ENCODE measurements at places on chromosomes 2 and 18. TPM values are rescaled to one million over a fixed set of nuclear protein-coding genes. Genes with fewer than 3 reads are reported as not detected.

- DNase-seq: peak; percentile 92
These were observed 109.0 kb upstream of the SLC35G4 start for GRCh38 chr18:11500153-11501122.

Gene GCG
- not detected for total RNA-seq

Gene TEKT4
- total RNA-seq: not detected

DNA sequence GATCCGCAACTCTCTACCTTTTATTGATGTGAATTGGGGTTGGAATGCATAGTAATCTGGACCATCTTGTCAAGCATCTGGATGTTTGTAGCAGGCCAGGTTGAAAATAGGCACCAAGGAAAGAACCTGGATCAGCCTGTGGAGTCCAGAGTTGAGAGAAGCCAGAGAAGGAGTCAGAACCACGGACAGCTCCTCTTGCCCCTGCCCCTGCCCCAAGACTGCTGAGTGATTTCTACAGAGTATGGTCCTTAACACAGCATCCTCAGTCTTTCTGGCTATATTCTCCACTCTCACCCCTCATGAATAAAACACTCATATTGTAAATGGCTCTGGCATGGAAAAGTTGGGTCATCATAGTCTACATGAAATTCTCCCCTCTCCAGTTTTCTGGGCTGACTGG lies 154.6 kb downstream of the LOXHD1 start:
- DNase-seq: peak; percentile 10

- no peak for DNase-seq
These were observed 46.1 kb upstream of the HPCAL1 start for GRCh38 chr2:10256515-10257031.

Gene SNX17
- 97.9 TPM for total RNA-seq

DNA sequence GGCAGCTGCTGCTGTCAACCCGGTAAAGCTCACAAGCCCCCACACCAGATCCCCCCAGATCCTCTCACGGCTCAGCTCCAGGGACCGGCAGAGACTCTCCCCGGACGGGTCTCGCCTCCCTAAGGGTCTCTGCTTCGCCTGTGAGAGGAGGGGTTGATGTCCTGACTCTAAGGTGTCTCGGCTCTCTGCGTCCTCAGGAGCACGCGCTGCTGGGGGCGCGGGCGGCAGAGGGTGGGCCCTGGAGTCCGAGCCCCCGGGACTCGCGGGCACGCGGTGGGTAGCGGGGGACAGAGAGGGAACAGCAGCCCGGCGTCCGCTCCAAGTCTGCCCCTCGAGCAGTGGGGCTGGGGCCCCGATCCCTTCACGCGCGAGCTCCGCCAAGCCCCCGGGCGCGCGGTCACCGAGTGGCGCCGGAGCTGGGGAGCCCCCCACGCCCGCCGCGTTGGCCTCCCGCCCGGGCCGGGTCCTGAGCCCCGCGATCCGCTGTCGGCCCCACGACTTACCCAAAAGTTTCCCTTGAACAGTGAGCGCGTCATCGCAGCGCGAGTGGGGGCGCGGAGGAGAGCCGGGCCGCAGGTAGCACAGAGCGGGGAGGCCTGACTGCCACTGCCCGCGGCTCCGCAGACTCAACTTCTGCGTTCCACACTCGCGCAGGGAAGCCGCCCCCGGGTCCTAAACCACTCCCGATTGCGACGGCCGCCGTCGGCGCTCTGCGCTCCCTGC lies at the start of gene PSTPIP2:
Gene PSTPIP2, minus strand, starts transcription at position 608 of the 723 bp plus-strand sequence. Its CDS starts 72 bp downstream, at position 536.
- DNase-seq: peak; percentile 52

- DNase-seq: no peak
These were observed 41.9 kb upstream of the C2orf66 start for GRCh38 chr2:196851088-196851487.

GRCh38 chr2:18650221-18650620 lies 60.9 kb upstream of the NT5C1B start:
- no peak for DNase-seq

DNA sequence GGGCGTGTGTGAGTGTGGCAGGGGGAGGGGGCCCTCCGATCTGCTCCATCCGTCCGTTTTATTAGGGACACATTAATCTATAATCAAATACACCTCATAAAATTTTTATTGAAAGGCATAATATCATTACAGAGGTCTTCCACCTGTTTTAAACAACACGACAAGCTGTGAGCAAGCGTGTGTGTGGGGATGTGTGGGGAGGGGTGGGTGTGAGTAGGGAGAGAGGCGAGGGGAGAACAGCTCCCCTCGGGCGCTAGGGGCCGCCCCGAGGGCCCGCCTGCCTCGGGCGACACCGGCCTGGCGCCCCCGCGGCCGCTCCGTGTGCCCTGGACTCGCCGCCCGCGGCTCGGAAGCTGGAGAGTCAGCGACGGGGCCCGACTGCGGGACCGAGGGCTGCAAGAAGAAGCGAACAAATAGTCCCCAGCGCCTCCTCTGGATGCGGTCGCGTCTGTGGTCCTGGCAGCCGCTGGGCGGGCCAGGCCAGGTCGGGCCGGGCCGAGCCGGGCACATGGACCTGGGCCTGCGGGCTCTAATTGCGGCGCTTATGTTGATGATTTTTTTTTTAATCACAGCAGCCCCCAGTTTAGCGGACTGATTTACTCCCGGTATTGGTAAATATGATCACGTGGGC lies 352 bp upstream of the HOXD9 start:
- peak; percentile 95 for DNase-seq

- peak; percentile 72 for DNase-seq
These were observed 40.3 kb upstream of the SIGLEC15 start for GRCh38 chr18:45785134-45785533.

Gene MOGAT1
- total RNA-seq: not detected

Gene SLC5A7
- not detected for total RNA-seq

GRCh38 chr2:45889053-45889452 lies 237.6 kb downstream of the PRKCE start:
- no peak for DNase-seq

Measured in lung microvascular endothelial cell (primary cell).